ENCODE measurements at places on chromosomes 1 and 21.

DNA sequence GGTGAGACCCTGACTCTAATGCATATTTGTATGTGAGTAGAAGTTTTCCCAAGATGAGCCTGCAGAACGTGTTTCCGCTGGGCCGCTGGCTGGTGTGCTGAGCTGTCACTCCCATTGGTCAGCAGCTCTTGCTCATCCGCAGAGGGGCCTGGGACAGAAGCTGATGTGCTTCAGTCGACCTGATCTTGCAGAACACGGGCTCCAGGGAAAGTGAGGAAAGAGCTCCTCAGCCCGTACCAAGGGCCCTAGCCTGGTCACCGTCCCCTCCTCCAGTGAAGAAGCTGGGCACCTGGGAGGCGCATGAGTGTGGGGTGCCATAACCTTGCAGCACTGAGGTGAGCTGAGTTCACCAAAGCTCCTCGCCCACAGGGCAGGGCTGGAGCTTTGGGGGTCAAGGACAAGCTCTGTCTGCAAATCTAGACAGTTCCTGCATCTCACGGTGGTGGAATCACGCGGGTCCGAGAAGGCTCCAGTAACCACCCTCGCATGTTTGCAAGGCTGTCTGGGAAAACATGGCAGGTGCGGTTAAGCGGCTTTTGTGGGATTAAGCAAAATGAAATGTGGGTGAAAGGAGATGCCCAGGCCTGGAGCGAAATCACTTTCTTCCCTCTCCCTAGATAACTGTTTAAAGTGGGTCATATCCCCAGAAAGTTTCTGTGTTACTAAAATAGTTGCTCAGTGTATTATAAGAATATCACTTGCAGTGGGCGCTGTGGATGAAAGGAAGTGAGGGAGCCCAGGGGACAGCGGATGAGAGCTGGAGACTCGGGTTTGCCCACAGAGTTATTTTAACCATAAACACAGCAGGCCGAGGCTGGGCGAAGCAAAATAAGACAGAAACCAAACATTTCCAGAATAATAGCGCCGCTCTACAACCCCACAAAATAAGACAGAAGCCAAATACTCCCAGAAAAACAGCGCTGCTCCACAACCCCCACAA lies 33.1 kb upstream of the LRRC3 start:
- DNase-seq: no peak

DNA sequence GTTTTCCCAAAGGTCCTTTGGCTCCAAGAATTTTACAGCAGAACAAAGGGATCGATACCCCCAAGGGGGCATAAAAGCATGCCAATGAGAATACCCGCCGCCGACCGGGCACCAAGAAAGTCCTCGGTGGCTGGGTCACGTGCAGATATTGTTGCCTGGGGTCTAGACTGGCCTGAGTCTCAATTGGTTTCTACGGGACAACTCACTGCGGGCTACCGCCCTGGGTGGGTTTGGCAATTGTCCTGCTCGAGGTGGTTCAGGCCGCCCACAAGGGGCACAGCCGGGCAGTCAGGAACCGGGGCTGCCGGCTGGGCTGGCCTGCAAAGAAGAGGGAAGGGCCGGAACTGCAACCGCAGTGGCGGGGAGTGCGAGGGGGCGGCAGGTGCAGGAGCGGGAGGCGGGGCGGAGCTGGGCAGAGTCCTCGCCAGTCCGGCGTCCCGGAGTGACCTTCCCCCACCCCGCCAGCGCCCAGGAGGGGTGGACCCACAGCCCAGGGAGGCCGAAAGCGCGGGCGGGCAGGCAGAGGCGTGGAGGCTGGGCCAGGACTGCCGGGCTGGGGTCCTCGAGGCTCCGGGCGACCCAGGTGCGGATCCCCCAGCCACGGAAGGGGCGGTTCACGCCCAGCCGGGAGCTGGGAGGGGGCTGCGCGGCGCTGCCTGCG lies 926 bp upstream of the ATP1B1 start:
- DNase-seq: no peak

- DNase-seq: no peak
These were observed 244.8 kb downstream of the DUSP10 start for GRCh38 chr1:221497046-221497445.

GRCh38 chr21:29146726-29147125 lies 16.3 kb downstream of the MAP3K7CL start:
- DNase-seq: no peak

DNA sequence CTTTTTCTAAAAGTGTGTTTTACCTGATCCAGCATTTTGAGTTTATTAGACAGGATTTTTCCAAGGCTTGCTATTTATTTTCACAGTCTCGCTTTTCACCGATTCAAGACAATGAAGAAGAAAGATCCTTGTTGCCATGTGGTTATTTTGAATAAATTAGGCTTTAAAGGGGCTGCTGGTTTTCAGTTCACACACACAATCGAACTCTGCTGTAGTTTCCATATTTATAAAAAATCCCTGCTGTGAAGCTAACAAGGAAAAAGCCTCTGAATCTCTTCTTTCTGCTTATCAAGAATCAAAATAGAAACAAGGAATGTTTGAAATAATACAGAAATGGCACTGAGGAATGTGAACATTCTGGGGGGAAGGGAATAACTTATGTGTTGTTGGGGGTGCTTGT lies 102.5 kb upstream of the KAZN start:
- DNase-seq: no peak

- DNase-seq: no peak
These were observed 190.9 kb downstream of the NFIA start for GRCh38 chr1:61273167-61273705.

- DNase-seq: no peak
These were observed 27.5 kb upstream of the NCAM2 start for GRCh38 chr21:20970691-20971090.

DNA sequence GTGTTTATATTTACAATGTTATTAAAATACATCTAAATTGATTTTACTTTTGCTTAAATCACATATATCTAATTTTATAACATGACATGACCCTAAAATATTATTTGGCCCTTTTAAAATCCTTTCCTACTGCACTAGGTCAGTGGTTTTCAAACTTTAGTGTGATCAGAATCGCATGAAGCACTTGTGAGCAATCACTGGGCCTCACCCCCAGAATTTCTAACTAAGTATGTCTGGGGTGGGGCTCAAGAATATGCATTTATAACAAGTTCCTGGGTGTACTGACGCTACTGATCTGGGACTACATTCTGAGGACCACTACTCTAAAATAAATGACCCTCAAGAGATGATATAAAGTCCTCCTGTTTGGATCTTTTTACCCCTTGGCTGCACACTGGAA lies 8.8 kb downstream of the COL24A1 start:
- DNase-seq: no peak

GRCh38 chr1:195462646-195463045 lies 1145.6 kb downstream of the KCNT2 start:
- no peak for DNase-seq

DNA sequence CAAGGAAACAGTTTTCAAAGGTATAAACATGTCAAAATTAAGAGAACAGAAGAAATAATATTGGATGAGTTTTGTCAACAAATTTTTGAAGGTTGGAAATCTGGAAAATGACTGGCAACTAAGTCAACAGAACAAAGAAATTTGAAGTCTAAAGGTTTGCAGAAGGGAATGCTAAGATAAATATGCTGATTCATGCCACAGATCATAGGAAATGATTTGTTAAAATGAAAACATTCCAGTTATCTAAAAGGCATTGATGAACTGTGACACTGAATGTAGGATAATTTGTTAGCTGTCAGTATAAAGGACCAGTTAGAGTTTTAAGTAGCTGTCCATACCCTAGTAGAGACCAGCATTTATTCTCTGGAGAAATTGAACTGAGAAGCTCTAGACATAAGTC lies 157.9 kb upstream of the CHRM3 start:
- DNase-seq: no peak

DNA sequence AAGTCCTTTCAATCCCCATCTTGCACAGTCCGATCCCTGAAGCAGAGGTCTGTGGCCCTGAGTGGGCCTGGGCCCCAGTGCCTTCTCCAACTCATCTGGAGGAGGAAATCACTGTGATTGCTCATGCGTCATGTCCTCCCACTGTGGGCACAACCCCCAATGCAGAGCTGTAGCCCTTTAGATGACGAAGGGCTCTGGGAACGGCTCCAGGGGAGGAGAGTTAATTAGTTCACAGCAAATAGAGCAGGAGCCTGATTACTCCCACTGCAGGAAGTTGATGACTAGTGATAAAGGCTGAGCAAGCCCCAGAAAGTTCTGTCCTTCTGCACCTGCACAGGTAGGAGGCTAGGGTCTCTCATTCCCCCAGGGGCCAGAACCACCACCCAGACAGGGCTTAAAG lies 111.5 kb downstream of the CCDC185 start:
- no peak for DNase-seq

- DNase-seq: no peak
These were observed 3.9 kb upstream of the KRTAP10-6 start for GRCh38 chr21:44596068-44596725.

- DNase-seq: peak; percentile 60
These were observed 780 bp downstream of the YTHDF2 start for GRCh38 chr1:28737307-28738132.

- no peak for DNase-seq
These were observed 53.9 kb upstream of the SAMD13 start for GRCh38 chr1:84247425-84248220.

GRCh38 chr1:74713849-74714248 lies 19.0 kb downstream of the CRYZ start:
- no peak for DNase-seq

- peak; percentile 82 for DNase-seq
These were observed 16.3 kb downstream of the TGFB2 start for GRCh38 chr1:218361298-218362065.

GRCh38 chr1:6287431-6287886 lies 26.6 kb upstream of the GPR153 start:
- DNase-seq: peak; percentile 19

DNA sequence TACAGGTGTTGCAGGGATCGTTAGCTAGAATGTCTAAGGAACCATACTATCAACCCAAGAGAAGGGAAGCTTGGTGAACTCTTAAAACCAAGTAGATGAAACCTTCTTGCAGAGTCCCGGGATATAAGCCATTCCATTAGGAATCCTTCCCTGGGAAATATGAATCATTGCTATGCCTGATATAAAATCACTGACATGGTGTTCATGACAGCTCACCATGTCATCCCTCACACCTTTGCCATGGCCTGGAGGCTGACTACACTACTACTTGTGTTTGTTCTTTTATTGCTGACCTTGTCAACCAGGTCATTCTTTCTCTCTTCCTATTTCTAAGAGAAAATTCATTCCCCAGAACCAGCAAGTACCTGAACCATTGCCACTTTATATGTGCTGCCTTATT lies 12.1 kb downstream of the ST6GALNAC3 start:
- DNase-seq: no peak

- DNase-seq: no peak
These were observed 65.5 kb downstream of the PRKAA2 start for GRCh38 chr1:56710646-56711045.

- DNase-seq: no peak
These were observed 9.9 kb upstream of the HSPG2 start for GRCh38 chr1:21946836-21947587.

DNA sequence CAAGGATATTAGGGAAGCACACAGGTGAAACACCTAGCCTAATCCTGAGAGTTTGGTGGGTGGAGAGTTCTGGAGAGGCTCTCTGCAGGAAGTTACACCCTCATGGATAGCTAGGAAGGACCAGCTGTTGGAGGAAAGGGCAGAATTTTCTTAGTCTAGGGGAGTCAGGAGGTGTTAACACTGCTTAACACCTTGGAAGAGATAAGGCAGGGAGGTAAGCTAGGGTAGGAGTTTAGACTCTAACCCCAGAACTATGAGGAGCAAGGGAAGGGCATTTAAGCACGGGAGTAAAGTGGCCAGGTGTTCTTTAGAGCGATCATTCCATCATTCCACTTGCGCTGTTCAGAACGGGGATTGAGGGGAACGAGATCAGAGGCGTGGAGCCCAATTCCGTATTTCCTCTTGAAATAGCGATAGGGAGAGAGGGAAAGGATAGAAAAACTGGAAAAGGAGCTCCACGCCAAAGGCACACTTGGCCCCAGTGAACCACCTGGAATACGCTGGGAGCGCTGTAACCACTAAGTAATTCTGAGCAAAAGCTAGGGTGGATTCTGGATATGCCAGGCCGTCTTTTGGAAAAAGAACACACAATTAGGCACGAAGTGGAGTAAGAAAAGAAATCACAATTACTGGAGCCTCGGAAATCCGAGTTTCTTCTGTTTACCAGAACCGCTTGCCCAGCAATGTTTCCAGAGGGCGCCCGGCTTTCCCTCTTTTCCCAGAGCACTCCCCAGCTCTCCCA lies 1.5 kb upstream of the GPR137B start:
- DNase-seq: no peak

GRCh38 chr1:25878690-25879089 lies 3.2 kb upstream of the PAQR7 start:
- no peak for DNase-seq

- no peak for DNase-seq
These were observed 68.5 kb downstream of the RBM11 start for GRCh38 chr21:14284481-14284880.

All from NCI-H2171 (cell line).